ENCODE measurements at places on chromosomes 3 and 15.

- DNase-seq = no peak
These were observed 23.1 kb downstream of the PLXNA1 start for GRCh38 chr3:127005864-127006500.

DNA sequence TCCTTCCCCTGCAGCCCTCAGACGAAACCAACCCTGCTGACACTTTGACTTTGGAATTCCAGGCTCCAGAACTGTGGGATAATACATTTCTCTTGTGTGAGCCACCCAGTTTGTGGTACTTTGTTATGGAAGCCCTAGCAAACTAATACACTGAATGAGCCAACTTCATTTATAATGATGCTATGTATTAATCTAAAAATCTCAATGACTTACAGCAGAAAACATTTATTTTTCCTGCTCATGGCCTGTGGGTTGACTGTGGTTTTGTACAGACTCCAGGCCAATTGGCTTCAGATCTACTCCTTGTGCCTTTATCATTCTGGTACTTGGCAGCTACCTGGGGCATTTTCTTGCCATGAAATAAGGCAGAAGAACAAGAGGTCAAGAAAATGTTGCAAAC, 152.4 kb downstream of the EBLN2 start:
- DNase-seq = no peak

DNA sequence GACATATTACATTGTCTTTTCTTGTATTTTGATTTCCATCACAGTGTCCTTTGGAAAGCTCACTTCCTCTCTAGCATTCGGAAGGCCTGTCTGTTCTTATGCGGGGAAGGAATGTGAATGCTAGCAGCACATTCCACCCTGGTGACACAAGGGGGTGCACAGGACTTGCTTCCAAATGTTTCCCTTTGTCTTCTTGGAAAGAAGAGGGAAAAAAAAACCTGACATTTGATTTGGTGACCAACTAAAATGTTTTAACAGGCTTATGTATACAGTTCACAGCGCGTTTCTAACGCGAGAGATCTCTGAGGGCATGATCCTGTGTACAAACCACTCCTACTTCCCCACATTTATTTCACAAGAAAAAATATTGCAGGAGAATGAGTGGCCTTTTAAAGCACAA, 107.6 kb upstream of the FXR1 start:
- no peak for DNase-seq

DNA sequence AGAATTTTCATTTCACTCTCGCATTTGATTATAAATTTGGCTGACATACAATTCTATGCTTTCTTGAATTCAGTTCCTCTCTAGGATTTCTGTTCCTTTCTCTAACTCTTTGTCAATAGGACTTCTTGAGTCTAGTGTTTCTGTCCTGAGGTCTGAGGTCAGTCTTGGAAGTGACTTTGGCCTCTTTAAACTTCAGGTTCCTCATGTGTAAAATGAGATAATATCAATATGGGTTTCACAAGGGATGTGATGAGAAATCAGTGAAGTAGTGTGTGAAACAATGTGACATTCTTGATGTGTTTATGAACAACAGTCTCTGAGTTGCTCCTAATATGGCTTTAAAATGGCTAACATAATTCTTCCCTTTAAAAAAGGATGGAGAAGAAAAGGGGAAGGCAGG, 92.2 kb downstream of the SV2B start:
- no peak for DNase-seq

- no peak for DNase-seq
These were observed 11.3 kb upstream of the TRAK1 start for GRCh38 chr3:42079701-42080452.

DNA sequence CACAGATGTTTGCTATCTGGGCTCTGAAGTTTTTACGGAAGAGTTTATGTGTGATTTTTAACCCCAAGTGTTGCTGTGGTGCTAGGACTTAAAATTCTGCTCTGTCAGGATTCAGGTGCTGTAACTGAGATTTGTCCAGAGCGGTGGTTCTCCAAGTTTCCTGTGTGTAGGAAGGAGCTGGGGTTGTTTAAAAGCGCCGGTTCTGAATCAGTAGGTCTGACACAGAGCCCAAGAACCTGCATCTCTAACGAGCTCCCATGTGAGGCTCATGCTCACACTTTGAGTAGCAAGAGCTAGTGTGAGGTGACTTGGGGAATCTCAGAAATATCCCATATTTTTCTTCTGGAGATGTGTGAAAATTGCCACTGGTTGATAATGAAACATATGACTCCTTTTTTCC, 325.5 kb downstream of the SATB1 start:
- DNase-seq = no peak

DNA sequence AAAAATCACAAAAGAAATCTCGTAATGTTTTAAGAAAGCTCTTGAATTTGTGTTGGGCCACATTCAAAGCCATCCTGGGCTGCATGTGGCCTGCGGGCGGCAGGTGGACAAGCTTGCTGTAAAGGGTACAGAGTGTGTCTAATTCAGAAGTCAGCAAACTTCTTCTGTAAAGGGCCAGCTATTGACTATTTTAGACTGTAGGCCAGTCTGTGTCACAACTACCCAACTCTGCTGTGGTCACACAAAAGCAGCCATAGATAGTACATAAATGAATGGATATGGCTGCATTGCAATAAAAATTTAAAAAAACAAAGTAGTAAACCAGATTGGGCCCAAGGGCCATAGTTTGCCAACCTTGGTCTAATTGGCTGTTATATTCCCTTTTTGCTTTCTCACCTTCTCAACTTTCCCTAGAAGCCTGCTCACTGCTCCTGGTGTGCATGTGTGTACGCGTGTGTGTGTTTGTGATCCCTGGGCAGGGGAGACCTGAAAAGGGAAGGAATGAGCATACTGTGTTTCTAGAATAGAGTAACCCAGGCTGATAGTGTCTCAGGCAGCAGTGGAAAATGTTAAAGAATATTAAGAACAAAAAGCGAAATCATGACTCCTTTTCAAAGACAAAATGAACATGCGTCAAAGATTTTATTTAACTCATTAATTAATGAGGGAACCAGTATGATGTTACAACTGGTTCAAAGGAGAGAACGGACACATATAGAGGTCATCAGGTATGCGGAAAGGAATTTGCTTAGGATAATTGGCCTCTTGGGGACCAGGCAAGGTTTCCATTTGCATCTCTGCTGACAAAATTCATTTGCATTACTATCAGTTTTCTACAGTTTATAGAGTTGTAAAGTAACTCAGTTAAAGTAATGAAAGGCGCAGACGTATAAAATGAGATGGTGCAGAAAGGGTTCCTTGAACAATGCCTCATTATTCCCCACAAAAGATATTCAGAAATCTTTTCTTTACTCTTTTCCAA, 248.0 kb downstream of the THSD4 start:
- no peak for DNase-seq

DNA sequence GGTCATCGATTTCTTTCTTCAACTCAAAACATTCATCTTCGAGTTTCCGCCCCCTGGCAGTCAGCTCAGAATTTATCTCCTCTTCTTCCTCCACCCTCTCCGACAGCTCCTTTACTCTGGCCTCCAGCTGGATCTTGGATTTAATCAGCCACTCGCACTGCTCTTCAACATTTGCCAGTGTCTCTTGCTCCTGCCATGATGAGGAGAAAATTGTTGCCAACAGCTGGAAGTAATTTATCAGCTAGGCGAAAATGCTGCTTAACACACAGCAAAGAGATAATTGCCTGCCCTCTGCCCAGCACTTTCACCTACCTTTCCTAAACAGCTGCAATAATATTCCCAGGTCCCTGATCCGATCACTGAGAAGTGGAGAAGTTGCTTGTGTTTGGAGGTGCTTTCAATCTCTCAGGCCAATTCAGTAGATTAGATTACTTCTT, 69.3 kb downstream of the MYH15 start:
- no peak for DNase-seq

DNA sequence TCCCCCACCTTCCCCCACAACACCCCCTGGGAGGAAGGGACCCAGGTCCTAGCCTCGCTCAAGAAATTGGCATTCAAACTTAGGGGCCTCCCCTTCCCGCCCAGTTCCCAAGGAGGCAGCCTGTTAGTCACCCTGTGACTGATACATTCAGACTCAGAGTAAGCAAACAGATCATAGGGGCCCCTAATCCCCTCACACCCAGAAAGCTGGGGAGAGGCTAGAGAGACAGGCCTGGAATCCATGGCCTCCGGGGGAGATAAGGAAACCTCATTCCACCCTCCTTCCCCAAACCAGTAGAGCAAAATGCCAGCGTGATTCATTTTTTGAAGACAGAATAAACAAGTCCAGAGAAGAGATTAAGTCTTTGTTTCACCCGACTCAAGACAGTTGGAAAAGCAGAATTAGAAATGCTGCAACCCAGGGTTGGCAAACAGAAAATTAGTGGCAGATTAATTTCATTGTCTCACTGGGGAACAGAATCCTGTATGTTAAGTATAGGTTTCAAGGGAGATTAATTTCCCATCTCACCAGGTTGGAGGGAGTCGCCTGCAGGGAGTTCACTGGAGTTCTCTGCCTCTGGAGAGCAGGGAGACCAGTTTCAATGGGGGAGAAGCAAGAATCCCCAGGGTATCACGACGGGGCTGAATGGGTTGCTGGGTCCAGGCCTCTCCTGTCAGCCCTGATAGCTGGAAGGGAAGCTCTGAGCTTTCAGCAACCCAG, 268.3 kb downstream of the UACA start:
- no peak for DNase-seq

GRCh38 chr15:48631176-48631770, 14.2 kb downstream of the FBN1 start:
- DNase-seq = no peak

- DNase-seq = no peak
These were observed 183.1 kb upstream of the TLE3 start for GRCh38 chr15:70280781-70281180.

- no peak for DNase-seq
These were observed 7.8 kb upstream of the FAM174B start for GRCh38 chr15:92663250-92663951.

- DNase-seq = no peak
These were observed 212.8 kb upstream of the KBTBD8 start for GRCh38 chr3:66785191-66785909.

- no peak for DNase-seq
These were observed 22.7 kb downstream of the LOXL1 start for GRCh38 chr15:73948982-73949381.

DNA sequence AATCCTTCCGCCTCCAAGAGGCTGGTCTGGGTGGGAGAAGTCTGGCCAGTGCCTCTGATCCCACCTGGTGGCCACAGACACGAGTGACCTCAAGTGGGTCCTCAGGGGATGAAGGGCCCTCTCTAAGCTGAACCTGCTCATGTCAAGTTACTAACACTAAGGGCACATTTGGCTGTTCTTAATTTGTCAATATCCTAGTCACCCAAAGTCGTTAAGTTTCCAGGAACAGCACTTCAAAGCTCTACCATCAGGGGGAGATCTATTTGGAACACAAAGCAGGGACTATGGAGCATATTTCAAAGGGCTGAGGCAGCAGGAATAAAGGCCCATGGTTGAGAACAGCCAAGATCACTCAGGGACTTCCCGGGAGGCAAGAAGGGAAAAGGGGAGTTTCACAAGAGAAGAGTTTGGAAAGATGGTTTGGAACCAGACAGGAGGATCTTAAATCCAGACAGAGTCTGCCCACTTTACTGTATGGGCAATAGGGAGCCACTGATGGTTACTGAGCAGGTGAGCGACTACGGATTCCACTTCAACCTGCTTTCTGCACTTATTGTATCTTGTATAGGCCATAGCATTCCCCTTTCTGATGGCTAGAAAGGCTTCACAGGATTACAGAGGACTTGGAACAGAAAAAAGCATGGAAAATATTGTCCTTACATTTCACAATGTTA, 13.7 kb downstream of the OXTR start:
- no peak for DNase-seq

DNA sequence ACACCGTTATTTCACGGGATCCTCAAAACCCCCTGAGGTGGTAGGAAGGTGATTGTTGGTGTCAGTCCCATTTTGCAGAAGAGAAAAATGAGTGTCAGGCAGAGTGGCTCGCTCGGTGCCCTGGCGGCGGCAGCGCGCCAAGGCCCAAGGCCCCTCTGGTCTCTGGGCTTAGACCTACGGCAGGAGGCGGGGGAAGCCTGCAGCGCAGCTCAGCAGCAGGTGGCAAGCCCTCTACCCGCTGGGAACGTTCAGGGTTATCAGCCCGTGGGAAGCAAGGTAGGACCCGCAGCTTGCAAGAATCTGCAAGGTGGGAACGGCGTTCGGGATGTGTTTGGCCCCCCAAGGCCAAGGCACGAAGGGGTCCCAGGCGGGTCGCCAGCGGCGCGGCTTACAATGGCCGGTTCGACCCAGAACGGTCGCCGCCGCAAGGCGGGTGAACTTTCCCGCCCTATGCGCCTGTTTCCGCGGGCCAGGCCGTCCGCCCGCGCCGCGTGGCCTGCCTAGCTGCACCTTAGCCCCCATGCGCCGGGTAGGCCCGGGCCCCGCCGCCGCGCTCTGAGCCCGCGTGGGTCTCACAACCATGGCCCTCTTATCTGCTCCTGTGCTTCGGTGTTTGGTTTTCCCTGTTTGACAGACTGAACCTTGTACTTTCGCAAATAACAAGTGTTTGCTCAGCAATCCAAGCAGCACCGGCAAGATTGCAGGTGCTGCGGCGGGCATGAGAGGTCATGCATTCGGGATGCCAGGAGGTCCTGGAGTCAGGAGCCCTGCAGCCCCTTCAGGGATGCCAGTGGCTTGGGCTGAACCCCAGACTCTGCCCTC, 39.7 kb downstream of the CCNL1 start:
- DNase-seq = no peak

DNA sequence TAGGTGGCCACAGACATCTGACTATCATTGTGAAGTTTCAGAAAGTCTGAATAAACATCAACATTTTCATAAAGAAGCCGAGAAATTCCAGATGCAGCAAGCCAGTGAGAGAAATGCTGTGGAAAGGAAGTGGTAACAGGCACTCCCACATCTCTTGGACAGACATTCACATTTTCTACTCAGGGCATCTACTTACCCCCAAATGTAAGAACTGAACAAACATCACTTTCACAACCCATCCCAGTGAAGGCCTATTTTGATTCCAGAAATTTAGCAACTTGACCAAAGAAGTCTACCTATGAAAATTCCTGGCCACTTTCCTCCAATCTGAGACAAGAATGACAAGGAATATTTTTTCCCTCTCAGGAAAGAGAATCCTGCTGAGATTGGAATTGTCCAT, 224.8 kb upstream of the DCBLD2 start:
- no peak for DNase-seq
